ENCODE measurements at places on chromosomes 2 and 18.
A peak's percentile ranks its signal among the peaks of the same experiment; 100 is the strongest.

DNA sequence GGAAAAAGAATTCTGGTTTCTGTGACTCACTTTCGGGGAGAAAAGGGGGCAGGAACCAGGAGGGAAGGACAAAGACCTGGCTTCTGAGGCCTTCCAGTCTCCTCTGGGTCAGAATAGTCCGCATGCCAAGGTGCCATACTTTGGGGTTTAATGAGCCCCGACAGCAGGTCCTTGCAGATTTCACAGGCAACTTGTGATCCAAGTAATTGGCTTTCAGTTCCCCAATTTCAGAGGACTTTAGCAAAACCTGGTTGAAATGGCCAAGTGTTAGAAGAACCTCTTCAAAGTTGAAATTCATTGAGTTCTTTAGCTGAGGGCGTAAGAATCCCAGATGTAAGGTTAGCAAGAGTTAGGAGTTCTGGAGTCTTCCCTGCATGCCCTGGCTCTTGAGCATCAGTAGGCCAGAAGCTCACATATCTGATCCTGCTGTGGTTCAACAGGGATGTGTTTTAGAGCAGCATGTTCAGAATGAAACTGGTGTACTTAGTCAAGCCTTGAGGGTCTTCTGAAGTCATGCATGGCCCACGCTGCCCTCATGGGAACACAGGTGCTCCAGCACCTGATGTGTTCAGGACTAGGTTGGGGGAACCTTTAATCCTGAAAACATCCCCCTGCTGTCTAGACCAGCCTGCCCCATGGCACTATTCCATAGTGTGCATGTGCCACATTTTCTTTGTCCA, 143.0 kb downstream of the NUP35 start:
- no peak for DNase-seq

GRCh38 chr2:131152074-131152473, 46.9 kb downstream of the PLEKHB2 start:
- DNase-seq = no peak

DNA sequence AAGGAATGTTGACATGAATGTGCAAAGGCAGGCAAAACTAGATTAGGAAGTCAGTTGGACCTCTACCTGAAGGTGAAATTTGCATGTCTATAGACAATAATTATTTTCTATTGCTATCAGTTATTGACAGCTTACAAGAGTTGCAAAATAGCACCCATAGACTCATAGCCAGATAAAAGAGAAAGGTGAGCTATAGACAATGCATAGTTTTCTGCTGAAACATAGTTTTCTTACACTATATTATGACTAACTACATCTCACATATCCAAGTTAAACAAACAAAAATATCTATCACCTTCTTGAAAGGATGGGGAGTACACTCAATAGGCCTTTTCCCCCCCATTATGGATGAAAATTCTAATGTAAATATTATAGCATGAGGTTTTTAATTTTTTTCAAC, 305.0 kb downstream of the PTH2R start:
- DNase-seq = no peak

DNA sequence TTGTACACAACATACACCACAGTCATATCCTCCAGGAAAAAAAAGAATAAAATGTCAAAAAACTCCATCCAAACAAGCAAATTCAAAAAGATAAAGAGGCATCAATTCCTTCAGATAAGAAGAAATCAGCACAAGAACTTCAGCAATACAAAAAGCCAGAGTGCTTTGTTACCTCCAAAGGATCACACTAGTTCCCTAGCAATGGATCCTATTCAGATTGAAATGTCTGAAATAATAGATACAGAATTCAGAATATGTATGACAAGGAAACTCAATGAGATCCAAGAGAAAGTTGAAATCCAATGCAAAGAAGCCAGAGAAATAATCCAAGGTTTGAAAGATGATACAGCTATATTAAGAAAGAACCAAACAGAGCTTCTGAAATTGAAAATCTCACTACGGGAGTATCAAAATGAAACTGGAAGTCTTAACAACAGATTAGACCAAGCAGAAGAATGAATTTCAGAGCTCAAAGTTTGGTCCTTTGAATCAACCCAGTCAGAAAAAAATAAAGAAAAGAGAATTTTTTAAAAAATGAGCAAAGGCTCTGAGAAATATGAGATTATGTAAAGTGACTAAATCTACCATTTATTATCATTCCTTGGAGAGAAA, 80.6 kb downstream of the TRABD2A start:
- no peak for DNase-seq

- no peak for DNase-seq
Observed at GRCh38 chr2:215985257-215985656, 28.1 kb downstream of the MREG start.

DNA sequence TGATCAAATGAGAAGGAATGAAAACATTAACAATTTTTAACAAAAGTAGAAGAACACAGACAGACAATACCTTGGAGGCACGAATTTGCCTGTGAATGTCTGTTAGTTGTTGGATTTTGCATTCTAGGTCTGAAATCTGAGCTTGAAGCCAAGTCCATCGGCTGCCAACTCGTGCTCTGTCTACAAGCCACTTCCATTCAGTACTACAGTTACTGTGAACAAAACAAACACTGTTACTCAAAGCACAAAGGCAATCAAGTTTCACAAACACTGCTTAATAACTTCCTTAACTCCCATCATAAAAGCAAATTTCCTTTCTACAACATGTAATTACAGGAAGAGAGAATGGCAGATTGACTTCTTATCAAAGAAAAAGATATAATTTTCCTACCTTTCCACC, 42.2 kb downstream of the KANSL1L start:
- no peak for DNase-seq

- no peak for DNase-seq
Observed at GRCh38 chr2:169999054-169999453, 171.8 kb downstream of the UBR3 start.

DNA sequence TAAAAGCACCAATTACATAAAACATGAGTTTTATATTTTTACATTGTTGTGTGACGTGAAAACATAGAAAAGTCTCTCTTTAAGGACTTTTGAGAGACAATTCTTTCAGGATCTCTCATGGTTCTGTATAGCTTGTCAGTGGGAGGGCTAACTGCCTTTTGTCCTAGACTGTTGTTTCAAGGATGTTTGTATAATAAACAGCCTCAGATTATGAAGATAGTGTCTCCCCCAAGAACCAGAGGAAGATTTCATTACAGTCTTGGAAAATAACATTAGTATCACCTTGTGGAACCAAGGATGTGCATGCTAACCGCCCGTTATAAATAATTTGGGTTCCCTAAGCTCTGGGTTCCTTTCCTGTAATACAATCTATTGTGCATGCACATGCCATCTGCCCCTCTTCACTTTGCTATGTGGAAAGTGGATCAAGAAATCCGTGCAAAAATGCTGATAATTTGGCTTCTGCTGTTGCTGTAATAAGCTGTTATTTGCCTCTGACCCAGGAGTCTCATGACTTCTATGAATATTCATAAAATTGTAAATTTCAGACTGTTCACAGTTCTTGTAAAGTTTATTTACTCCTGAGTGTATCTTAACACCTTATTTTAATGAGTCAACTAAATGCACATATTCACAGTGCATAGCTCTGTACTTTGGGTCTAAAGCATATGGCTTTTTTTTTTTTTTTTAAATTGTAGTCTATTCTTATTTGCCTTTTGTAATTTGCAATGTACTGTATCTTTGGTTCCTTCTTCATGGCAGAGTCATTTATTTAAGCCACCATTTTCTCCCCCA, 265.5 kb downstream of the PTH2R start:
- no peak for DNase-seq

DNA sequence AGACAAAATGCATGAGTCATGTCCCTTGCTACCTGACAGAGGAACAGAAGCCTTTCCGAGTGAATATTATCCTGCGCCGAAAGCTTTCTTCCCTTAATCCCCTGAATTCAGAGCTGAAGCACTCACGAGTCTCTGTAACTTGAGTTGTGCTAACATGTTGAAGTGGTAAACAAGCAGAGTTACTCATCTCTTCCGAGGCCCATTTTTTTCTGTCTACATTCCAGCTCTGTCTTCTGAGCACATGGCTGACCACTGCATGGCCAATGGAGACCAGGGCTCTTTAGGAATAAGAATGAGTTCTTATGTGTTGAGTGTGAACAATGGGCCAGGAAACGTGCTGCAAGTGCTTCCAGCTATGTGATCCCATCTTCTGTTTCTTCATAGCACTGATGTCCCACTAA, 73.1 kb upstream of the PID1 start:
- no peak for DNase-seq

DNA sequence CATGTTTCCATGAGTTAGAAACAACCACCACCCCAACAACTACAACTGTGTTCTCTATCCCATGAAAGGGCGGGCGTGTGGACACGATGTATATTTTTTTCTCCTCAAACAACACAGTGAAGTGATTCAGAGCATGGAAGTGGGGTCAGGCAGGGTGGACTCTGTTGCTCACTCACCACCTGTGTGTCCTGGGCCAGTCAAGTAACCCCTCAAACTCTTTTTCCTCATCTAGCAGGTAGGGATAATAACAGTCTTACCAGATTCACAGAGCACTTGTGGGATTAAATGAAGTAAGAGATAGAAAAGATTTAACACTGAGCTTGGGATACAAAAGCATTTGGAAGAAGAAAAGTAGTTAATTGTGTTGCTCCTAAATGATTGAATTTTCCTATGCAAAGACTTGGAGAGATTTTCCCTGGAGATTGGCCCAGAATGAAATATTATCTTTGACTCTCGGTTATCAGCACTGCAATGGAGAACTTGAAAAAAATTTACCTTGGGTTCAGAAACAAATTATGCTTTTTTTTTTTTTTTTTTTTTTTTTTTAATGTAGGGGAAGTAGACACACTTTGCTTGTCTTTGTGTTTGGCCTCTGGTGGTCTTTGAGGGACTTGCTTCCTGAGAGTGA, 161.9 kb upstream of the EPAS1 start:
- no peak for DNase-seq

DNA sequence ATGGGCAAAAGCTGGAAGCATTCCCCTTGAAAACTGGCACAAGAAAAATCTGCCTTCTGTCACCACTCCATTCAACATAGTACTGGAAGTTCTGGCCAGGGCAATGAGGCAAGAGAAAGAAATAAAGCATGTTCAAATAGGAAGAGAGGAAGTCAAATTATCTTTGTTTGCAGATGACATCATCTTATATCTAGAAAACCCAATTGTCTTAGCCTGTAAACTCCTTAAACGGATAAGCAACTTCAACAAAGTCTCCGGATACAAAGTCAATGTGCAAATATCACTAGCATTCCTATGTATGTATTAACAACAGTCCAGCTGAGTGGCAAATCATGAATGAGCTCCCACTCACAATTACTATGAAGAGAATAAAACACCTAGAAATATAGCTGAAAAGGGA, 1579.3 kb downstream of the SUCLG1 start:
- no peak for DNase-seq

GRCh38 chr18:59787998-59788790, 91.0 kb upstream of the CCBE1 start:
- DNase-seq = no peak

GRCh38 chr2:203328760-203329540, 756 bp downstream of the ABI2 start:
- DNase-seq = peak; percentile 56

DNA sequence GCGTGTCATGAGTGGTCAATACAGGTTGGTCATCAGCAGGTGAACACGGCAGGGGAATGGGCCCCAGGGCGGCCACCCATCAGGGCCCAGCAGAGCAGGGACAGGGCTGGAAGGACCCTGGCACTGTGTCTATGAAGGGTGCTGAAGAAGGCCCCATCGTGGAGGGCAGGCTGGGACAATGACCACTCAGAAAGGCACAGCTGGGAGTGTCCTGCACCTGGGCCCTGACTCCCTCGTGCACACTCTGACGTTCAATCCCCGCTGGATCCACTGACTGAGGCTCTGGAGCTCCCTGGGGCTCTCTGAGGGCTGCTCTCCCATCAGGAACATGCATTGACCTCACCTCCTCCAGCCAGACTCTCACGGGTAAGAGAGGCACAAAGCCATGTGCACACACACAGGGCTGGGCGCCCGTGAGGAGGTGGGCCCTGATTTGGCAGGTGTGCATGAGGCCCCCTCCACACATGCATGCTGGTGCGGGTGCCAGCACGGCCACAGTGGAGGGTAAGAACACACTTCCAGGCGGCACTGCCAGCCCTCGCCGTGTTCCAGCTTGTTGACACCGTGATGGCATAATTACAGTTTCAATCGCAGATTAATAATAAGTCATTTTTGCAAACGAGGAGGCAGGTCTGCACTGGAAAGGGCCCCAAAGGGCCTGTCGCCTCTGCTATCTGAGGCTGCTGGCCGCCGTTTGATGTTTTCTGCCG, 58.5 kb downstream of the SMAD7 start:
- no peak for DNase-seq

DNA sequence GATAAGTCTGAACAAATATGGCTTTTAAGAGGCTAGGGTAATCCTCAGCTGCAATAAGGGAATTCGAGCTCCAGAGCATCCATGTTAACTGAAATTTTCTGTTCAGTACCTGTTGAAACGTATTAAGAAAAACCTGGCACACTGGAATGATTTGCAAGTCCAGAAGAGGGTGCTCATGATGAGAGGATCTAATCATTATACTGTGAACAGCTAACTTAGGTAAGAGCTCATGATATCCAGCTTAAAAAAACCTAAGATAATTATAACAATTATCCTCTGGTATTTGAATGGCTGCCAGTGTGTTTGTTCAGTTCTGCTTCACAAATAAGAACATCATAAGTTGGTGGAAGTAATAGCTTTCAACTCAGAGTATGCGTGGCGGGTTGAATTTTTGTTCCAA, 1118.3 kb upstream of the DDX18 start:
- no peak for DNase-seq

- no peak for DNase-seq
Observed at GRCh38 chr18:50472941-50473340, 86.9 kb upstream of the MAPK4 start.

DNA sequence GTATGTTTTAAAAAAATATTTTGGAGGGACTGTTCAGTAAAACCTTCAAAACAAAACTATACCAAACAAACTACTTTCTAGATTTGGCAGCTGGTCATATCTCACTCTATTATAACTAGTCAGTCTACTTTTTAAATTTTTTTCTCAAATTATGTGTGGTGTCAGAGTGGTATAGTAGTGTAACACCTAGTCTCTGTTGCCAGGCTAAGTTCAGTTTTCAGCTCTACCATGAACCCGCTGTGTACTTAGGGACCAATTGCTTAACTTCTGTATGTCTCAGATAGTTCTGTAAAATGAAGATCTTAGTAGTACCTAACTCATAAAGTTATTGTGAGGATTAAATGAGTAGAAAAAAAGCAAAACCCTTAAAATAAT, 54.3 kb downstream of the GPD2 start:
- DNase-seq = no peak

DNA sequence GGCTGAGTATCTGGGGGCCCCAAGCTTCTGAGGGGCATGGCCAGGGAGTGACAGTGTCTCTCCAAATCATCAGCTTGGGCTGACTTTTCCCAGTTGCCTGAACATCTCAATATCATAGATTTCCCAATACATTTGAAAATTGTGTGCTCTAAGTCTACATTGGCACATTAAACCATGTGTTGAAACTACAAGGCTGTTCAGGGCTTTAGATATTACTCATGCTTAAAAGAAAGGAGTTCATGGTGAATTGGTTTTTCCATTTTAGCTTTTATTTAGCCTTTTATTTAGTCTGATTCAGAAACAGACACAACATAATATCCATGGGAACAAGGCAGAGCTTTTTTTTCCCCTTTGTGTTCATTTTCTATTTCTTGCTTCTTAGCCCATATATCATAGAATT, 49.9 kb upstream of the GALR1 start:
- no peak for DNase-seq
